Hepatocyte (in vitro differentiated cells): ENCODE measurements at places on chromosomes 11 and 22.
A peak's percentile ranks its signal among the peaks of the same experiment; 100 is the strongest.

GRCh38 chr22:35631597-35631996, 14.5 kb upstream of the MB start:
- DNase-seq: peak; percentile 58

- DNase-seq: peak; percentile 67
These were observed 45.5 kb downstream of the PIWIL3 start for GRCh38 chr22:24728790-24729637.

DNA sequence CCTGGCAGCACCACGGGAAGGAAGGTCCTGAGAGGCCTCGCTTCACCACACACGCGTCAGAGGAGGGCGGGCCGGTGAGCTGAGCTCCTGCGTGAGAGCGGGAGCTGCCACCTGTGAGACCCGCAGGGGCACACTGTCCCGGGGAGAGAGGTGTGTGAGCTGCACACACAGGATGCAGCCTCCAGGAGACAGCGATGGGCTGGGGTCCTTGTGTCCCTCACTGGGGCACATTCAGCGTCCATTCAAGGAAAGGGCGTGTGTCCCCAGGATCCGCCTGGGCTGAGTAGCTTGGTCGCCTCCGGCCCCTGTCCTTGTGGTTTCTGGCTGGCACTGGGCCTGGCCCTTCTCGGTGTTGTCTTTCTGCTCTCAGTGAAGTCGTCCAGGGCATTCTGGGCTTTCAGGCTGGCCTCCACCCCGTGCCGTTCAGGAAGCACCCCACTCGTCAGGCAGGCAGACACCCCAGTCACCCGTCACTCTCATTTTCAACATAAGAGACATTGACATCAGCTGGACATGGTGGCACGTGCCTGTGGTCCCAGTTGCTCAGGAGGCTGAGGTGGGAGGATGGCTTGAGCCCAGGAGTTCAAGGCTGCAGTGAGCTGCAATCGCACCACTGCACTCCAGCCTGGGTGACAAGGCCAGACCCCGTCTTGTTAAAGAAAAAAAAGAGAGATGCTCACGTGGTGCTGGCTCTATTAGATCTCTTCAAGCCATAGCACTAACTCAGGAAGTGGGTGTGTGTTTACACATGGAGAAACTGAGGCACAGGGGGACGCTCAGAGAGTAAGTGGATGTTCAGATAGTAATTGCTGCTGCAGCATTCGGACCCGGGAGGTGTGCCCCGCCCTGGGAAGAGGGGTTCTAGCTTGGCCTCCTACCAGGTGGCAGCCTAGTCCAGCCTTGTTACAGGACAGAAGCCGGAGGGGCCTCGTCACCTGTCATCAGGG, 1081.6 kb downstream of the BRD1 start:
- no peak for DNase-seq

GRCh38 chr11:95301474-95301873, 70.5 kb upstream of the SESN3 start:
- peak; percentile 40 for DNase-seq

DNA sequence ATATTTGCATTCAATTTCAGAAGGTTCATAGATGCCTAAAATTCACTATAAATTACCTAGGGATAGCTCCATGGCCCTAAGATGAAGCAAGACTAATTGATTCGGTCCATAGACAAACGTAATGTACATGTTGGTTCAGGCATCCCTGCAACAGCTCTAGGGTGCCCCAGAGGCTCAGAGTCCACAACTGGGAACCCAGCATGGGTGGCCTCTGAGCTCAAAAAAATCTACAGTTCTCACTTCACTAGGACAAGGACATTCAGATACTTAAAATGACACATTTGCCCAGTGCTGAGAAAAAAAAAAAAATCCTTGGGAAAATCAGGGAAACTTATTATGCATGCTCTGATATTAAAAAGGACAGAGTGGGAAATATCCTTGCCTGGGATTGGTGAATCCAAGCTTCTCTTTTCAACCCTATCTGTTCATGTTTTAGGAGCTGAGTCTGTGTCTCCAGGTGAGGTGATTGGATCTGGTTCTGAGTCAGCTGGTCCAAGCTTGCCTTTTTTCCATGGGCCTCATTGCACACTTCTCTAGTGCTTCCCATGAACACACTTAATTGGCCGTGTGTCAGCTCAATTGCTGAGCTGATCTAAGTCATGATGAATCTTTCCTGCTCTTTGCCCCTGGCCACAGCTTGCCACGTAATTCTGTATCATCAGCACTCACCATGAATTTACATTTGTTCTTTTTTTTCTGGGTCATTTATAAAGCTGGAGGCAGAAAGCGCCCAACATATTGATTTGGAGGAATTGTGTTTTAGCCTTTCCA, 116.3 kb upstream of the RCN1 start:
- no peak for DNase-seq

DNA sequence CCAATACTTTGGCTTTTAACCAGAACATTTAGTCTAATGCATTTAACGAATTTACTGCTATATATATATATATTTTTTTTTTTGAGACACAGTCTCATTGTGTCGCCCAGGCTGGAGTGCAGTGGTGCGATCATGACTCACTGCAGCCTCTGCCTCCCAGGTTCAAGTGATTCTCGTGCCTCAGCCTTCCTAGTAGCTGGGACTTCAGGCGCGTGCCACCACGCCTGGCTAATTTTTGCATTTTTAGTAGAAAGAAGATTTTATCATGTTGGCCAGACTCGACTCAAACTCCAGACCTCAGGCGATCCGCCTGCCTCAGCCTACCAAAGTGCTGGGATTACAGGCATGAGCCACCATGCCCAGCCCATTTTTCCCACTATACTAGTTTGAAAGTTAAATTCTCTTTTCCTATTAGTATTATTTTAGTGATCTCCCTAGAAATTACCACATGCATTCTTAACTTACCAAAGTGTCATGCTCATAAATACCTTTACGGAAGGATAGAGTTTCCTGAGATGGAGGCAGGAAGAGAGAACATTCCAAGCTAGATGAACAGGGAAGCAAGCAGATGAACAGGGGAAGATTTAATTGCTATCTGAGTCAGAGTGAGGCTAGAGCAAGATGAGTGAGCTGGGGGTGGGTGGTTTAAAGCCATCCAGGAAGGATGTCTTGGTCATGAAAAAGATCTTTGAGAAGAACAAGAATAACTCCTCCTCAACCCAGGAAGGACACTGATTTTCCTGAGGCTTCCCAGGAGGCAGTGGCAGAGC, 4.4 kb upstream of the PGAP2 start:
- no peak for DNase-seq

GRCh38 chr11:129234978-129235377, 42.9 kb upstream of the ARHGAP32 start:
- no peak for DNase-seq

GRCh38 chr11:44614281-44614775, 48.9 kb downstream of the CD82 start:
- no peak for DNase-seq

GRCh38 chr11:13772223-13773046, 104.0 kb downstream of the FAR1 start:
- peak; percentile 76 for DNase-seq

DNA sequence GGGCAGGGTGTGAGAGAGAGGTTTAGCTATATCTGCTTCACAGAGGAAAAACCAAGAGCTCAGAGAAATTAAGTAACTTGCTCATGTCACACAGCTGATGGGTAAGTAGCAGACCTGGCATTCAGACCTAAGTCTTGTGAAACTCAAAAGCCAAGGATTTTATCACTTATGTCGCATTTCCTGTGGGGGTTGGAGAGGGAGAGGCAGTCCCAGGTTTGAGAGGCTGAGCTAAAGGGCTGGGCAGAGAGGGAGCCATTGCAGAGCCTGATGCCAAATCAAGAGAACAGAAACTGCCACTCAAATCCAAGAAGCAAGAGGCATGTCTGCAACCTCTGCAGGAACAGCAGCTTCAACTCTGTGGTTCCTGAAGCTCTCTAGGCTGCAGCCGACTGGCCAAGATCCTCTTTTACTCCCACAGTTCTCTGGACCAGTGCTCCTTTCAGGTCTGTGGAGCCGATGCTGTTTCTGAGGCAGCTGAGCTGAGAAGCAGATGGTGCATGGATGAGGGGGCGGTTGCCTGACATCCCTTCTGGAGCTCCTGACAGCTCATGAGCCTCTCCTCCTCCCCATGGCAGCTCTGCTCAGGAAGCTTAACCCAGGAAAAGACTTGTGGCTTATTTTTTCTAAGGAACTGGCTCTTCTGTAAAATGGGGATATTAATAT, 47.6 kb upstream of the NAV2 start:
- DNase-seq: no peak

DNA sequence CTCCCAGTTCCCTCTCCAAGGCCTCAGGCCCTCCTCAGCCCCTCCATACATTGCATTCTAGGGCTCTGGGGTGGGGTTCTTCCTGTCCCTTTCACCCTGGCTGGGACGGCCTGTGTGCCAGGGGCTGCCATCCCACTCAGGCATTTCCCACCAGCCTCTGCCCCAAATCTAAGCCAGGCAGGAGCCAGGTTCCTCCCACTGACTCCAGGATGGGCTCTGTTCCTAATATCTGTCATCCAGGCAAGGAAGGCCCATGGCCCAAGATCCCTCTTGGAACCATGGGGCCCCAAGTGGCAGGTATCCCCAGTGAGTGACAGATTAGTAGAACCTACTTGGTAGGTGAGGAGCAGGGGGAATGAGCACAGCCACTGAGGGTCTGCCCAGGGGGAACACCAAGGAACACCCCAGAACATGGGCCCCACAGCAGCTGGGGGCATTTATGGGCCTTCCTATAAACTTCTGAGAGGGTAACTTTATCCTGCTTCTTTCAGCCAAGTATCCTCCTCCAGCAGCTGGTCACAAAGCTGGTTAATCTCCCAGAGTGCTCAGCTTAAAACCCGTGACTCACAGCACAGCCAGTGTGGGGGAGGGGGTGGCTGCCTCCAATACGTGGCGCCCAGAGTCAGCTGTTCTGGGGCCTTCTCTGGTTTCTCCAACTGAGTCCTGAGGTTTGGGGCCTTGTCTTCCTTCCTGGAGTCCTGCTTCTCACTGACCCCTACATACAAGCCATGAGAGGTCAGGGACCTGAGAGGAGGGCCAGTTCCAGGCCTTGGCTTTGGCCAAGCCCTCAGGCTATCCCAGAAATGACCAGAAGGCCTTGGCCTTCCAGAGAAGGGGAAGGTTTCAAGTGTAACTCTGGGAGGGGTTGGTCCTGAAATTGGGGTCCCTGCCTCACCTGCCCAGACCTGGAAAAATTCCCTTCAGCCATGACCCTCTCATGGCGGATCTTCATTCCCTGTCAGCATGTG, 19.9 kb upstream of the MYOD1 start:
- peak; percentile 65 for DNase-seq

GRCh38 chr22:47352920-47353700, 590.7 kb downstream of the TBC1D22A start:
- DNase-seq: no peak

DNA sequence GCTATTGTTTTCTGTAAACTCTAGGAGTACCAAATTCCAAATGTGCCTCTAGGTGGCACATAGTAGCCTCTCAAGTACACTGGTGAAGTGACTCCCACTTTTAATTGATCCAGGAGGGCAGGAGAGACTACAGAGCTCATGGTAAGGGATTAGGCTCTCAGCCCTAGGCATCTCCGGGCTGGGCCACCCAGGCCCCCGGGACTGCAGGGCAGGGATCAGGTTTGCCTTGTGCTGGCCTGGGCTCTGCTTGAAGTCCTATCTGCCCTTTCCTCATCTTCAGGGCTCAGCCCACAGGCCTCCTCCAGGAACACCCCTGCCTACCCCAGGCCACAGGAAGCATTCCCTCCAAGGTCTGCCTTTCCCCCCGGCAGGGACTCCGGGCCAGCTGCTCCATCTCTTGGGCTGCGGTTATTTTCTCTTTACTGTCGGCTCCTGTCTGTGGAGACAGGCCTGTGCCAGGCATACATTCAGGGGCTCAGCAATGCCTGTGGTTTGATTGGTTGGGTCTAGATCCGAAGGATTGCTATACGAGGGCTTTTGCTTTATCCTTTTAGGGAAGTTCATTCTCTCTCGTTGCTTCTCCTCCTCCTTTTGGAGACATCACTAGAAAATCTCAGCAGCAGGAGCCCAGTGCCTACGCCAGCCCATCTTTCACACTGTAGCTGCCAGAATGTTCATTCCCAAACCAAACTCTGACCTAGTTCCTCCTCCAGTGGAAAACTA, 32.8 kb downstream of the PARVA start:
- DNase-seq: no peak

DNA sequence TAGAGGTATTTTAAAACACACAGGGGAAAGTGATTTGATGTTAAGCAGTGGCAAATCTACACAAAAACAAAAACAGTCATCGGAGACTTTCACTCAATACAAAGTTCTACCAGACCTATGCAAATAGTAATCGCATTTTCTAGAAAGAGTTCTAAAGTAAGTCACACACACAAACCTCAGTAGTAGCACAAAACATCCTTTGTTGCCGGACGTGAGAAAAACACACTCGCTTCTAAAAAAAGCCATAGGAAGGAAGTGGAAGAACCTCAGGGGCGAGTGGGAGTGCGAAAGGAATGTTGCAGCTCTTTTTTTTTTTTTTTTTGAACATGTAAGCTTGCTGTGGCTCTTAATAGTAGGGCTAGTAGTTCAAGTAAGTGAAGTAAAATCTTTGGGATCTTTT, 88.9 kb downstream of the MAML2 start:
- DNase-seq: no peak

- DNase-seq: no peak
These were observed 106.8 kb downstream of the GRAMD1B start for GRCh38 chr11:123536690-123537437.
